AG09319 (cell line): ENCODE measurements at places on chromosomes 12 and 14.

GRCh38 chr12:106480251-106480650, 102.6 kb upstream of the RFX4 start:
- no peak for DNase-seq

DNA sequence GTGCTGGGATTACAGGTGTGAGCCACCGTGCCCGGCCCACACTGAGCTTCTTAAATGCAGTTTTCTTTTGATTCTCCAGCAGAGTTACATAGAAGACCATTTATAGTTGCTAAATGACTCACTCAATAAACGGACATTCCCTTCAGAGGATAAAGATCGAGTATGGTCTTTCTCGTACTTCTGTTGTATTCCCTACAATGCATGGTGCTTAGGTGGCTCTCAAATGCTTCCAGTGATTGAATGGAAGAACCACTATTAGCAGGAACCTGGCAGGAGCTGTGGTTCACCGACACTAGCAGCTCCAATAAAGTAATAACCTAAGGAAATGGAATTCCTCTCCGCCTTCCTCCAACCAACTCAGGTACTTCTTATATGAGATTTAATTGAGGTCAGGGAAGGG, 3.9 kb upstream of the GPRC5A start:
- no peak for DNase-seq

- DNase-seq = no peak
Measured at GRCh38 chr14:68893566-68893965, 85.5 kb downstream of the ACTN1 start.

- DNase-seq = no peak
Measured at GRCh38 chr12:67243260-67243659, 25.9 kb upstream of the CAND1 start.

GRCh38 chr12:112017041-112017440, 3.8 kb downstream of the ERP29 start:
- no peak for DNase-seq

DNA sequence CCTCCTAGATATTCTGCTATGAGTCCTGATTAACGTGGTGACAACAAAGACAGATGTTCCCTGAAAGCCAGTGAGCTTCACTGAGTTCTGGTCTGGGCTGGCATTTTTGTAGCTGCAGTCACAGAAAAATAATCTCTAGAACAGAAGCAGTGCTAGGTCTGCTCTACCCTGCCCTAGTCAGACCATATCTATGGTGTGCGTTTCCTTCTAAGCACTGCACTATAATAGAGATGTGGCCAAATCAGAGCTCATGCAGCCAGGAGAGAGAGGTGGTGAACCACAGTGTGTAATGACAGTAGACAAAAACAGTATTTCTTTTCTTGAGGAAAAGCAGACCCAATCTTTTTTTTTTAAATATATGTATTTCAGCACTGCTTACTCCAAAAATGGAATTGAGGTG, 76.3 kb downstream of the CMAS start:
- DNase-seq = no peak

DNA sequence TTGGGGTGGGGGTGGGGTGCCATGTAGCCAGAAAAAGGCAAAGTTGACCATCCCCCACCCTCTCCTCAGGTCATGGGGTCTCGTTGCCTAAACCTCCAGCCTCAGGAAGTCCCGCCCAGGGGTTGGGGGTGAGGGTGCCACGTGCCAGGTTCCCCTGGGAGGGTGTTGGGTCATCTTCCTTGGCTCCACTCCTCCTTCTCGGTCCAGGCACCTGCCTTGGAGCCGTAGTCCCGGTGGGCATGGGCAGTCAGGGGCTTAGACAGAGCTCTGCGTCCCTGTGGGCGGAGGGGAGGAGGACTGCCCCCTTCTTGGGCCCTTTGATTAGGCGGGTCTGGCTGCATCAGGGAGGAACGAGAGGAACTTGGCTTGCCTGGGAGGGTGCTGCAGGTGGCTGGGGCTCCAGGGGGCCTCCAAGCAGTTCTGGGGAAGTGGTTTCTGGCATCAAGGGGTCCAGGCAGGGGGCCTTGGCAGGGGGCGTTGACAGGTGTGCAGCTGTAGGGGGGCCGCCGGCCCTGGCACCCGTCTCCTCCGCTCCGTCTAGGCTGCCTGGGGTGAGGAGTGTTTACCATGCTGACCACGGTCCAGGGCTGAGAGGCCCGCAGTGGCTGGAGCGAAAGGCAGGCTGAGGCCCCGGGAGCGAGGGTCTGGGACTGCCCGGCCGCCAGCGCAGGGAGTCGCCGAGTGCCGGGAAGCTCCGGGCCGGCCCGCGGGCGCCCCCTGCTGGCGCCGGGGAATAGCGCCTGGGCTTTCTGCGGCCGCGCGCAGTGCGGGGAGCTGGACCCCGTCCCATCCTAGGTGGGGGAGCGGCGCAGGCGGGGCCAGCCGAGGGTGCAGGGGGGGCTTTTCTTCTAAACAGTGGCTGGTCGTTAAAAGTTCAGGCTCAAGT, 7.9 kb downstream of the SETD1B start:
- no peak for DNase-seq

DNA sequence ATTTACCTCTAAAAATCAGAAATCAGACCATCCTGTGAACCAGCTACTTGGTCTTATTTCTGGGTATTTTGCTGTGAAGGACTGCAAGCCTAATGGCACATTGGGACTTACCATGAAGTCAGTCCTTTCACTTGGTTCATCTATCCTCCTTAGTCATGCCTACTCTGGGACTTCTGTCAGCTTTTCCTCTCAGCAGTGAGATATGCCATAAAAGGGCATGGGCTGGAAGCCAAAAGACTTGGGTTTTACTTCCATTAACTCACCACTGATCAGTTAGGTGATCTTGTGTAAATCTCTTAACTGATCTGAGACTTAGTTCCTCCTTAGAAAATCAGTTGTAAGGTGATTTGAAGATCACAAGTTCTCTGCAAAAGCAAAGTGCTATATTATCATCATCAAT, 116.5 kb downstream of the PAH start:
- DNase-seq = no peak

GRCh38 chr12:119645535-119646059, 22.3 kb upstream of the PRKAB1 start:
- DNase-seq = no peak

GRCh38 chr12:43273467-43273866, 278.5 kb downstream of the ADAMTS20 start:
- DNase-seq = no peak

DNA sequence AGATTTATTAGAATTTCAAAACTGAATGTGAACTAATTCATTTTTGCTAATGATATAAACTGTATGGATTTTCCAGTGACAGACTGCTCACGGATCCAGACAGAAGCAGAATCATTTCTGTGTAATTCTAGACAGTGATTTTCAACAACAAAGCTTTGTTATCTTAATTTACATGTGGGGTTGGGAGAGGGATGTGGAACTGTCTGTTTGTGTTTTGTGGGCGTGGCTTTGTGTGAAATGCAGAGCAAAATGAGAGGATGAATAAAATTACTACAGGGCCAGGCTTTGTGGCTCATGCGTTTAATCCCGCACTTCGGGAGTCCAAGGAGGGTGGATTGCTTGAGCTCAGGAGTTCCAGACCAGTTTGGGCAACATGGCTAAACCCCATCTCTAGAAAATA, 834.7 kb downstream of the GALC start:
- no peak for DNase-seq

DNA sequence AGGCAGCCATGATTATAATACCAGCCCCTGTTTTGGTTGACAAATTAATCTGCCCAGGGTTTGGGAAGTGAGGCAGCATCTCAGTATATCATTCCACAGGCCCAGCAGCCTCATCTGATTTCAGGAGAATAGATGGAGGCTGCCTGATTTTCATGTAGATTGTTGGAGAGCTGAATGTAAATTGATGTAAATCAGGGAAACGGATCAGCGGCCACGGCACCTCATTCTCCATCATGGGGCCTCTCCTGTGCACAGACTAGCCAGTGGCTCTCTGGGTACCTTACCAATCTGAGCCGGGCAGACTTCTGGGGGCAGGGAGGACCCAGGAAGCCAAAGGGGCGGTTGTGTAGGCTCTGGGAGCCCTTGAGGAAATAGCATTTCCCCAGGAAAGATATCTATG, 63.7 kb upstream of the GSC start:
- DNase-seq = no peak

GRCh38 chr12:6950811-6951540, at the start of gene PTPN6:
Gene PTPN6 (plus strand): TSS chr12:6951356. CDS start chr12:6951513, 157 bp downstream.
- no peak for DNase-seq

DNA sequence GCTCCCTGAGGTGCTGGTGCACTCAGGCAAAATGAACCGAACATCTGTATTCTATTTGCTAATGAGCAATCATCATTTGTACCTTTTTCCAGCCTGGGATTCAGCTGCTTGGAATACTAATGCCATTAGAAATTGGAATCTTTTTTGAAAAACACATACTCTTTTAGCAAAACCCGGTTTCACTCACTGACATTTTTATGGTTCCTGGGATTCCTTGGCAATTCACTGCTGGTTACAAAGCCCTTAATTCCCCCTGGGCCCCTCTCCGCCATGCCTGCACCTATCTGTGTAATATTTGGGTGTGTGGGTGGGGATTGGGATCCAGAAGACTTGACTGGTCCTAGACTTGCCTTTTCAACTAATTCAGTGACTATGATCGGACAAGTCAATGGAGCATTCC, 199.1 kb downstream of the FOXN3 start:
- no peak for DNase-seq

GRCh38 chr12:80469681-80470080, 25.6 kb downstream of the PTPRQ start:
- DNase-seq = no peak

- no peak for DNase-seq
Measured at GRCh38 chr12:92900941-92901340, 28.2 kb downstream of the EEA1 start.

GRCh38 chr12:90111791-90112580, 403.3 kb upstream of the ATP2B1 start:
- no peak for DNase-seq

DNA sequence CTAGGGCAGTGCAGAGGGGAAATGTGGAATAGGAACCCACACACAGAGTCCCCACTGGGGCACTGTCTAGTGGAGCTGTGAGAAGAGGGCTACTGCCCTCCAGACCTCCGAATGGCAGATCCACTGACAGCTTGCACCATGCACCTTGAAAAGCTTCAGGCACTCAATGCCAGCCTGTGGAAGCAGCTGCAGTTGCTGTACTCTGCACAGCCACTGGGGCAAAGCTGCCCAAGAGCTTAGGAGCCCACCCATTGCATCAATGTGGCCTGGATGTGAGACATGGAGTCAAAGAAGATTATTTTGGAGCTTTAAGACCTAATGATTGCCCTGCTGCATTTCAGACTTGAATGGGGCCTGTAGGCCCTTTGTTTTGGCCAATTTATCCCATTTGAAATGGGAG, 21.7 kb upstream of the CCDC88C start:
- DNase-seq = no peak

- no peak for DNase-seq
Measured at GRCh38 chr12:102410511-102410910, 69.9 kb downstream of the IGF1 start.

DNA sequence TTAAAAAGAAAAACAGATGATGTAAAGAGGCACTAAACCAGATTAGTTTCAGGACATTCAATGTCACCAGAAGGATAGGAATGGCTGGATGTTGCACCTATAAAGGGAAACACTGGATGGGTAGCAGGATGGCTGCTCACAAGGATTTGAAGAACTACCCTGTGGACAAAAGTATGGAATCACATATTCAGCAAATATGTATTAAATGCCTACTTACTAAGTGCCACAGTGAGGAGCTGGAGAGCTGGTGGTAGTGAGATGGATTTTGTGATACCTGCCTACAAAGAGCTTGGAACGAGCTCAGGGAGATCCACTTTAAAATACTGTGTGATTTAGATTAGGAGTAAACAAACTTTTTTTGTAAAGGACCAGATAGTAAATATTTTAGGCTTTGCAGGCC, 316.2 kb downstream of the PAWR start:
- no peak for DNase-seq

DNA sequence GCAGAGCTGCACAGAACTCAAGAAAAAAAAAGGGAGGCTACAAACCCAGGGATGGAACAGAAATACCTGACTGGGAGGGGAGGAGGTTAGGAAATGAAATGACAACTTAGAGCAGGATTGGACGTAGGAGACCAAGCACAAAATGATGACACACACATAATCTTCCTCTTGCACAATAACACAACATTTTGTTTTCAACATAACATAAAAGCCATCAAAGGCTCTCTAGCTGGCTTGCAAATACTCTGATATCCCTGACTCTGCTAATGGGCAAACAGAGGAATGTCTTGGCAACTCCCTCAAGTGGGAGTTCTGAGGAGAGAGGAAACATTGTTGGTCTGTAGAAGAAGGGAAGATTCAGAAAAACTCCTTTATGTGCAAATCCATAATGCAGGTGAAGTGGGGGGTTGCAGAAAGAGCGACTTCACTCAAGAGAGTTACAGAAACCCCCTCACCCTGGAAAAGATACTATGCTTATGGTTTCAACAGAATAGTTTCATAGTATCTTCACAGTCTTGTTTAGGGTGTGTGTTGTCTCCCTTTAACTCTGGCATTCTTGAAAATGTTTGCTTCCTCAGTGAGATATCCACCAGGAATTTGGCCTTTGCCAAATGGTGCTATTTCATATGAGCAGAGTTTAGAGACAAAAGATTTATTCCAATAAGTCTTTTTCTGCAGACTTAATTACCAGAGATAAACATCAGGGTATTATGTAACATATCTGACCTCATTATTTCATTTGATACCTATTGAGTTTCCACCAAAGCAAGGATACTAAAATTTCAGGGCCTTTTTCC, 43.8 kb upstream of the LTBP2 start:
- DNase-seq = no peak

DNA sequence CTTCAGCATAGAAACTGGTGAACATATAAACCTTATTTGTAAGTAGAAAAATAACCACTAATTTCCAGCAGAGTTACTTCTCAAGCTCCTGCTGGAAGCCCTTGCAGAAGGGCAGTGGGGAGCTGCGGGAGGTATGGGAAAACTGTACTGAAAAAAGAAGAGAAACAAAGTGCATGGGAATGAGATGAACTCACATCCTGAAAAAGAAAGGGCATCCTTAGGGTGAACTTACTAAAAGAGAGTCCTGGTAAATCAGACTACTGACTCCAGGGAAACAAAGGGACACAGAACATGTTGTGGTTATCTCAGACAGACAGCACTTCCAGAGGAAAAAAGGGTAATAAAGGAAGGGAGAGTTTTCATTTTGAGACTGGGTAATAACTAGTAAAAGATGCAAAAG, 515.1 kb downstream of the RPL10L start:
- no peak for DNase-seq

- no peak for DNase-seq
Measured at GRCh38 chr12:2234646-2235350, 182.0 kb downstream of the CACNA1C start.

DNA sequence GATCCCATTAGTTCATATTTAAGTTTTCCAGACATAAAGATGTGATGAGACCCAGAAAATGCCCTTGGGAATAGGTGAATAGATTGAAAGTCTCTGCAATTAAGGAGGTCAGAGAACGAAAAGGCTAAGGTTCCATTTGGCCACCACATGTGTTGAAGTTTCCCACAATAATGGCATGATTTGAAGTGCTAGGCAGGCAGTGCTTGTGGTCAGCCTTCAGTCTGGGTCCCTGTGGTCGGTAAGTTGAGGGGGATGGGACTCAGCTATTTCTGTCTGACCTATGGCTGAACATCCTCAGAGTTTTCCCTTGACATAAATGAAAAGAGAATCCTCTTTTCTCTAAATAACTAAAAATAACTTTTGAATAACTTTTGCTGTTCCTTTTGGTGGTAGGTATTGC, 92.4 kb downstream of the PELI2 start:
- no peak for DNase-seq
